IMR-90 (cell line): ENCODE measurements at places on chromosomes 1 and 21.

DNA sequence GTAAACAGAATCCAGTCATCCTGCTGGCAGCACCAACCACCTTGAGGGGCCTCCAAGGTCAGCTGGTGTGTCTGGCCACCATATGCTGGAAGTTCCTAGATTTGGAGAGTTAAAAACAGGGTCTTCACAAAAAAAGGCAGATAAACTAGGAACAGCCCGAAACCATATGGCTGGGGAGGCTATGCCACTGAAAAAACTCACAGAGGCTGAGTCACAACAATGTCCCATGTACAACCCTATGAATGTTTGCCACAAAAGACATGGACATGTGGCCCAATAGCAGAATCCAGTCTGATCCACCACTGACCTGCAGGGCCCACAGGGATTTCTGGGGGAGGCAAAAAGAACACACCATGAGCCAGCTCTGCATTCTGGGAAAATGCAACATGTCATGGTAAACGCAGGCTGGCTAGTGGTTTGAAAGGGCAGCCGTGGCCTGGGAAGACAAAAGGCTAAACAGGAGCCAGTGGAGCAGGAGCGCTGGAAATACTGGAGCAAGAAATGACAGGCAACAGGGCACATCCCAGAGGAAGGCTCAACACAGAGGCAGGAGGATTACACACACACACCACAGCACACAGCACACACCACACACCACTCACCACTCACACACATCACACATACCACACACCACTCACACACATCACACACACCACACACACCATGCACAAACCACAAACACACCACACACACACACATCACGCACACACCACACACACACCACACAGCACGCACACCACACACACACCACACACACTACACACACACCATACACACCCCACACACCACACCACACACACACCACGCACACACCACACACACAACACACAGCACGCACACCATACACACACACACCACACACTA lies 55.4 kb downstream of the HSF2BP start:
- H3K27ac ChIP-seq, result peak overlapping the region; percentile 5; the same call in 1 of the 2 replicates
- no peaks in the 10 kb centered on the region for H3K27me3 ChIP-seq
- DNase-seq, result peak; percentile 67
- peaks cover 35% of the 10 kb centered on the region for H3K4me1 ChIP-seq
- no peaks in the 10 kb centered on the region for H3K36me3 ChIP-seq

GRCh38 chr1:153985941-153986761 lies at the start of gene RAB13:
Gene RAB13, minus strand, starts transcription at chr1:153986339. Its CDS starts 103 bp downstream, at chr1:153986236.
- H3K36me3 ChIP-seq, result peaks cover 19% of the 10 kb centered on the region
- no peaks in the 10 kb centered on the region for H3K27me3 ChIP-seq
- peak within 1 kb of the TSS; percentile 59 for H3K4me3 ChIP-seq
- peak within 1 kb of the TSS; percentile 97 for H3K27ac ChIP-seq

GRCh38 chr1:947958-948357 lies 11.1 kb downstream of the NOC2L start:
- no peaks in the 10 kb centered on the region for H3K27me3 ChIP-seq
- no peak overlapping the region for H3K4me3 ChIP-seq
- H3K4me1 ChIP-seq, result peaks cover 22% of the 10 kb centered on the region
- no peak overlapping the region for H3K27ac ChIP-seq
- no peak for DNase-seq

DNA sequence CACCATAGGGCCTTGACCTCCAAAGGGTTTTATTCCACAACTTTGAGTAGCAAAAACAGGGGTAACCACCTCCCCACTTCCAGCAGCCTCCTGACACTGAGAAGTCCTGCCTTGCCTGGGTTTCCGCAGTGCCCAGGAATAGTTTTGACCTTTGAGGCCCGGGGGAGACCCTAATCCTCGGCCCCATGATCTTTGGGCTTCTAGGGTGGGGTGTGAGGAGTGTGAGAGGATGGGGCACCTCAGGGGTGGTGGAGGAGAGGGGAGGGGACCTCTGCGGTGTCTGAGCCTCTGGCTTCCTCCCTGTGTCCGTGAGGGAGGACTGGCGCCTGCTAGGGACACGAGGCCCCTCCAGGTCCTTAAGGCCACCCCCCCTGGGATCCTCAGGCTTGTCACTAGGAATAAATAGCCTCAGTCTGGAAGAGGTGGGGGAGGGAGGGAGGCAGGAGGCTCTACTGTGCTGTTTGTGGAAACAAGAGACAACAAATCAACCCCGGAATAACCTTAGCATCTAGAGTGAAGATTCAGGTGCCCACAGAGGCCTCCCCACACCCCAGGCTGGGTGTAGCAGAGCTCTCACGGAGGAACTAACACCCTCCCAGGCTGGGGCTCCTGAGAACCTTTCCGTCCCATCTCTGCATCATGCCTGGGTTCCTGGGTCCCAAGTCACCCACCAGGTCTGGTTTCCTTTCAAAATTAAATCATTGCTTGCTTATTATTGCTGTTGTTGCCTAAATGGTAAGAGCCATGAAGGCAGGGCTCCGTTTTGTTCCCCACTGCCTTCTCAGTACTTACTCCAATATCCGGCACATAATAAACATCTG lies 904 bp upstream of the FHL3 start:
- H3K27me3 ChIP-seq, result no peaks in the 10 kb centered on the region
- H3K4me3 ChIP-seq, result no peak overlapping the region
- no peak overlapping the region for H3K27ac ChIP-seq
- H3K36me3 ChIP-seq, result no peaks in the 10 kb centered on the region

GRCh38 chr1:234970731-234971476 lies 157.7 kb downstream of the TOMM20 start:
- peak overlapping the region; percentile 95 for H3K27ac ChIP-seq
- DNase-seq, result peak; percentile 98
- no peaks in the 10 kb centered on the region for H3K27me3 ChIP-seq
